ENCODE measurements at places on chromosomes 12 and 14.

- no peak for DNase-seq
Observed at GRCh38 chr12:121787063-121788025, 6.1 kb downstream of the RHOF start.

DNA sequence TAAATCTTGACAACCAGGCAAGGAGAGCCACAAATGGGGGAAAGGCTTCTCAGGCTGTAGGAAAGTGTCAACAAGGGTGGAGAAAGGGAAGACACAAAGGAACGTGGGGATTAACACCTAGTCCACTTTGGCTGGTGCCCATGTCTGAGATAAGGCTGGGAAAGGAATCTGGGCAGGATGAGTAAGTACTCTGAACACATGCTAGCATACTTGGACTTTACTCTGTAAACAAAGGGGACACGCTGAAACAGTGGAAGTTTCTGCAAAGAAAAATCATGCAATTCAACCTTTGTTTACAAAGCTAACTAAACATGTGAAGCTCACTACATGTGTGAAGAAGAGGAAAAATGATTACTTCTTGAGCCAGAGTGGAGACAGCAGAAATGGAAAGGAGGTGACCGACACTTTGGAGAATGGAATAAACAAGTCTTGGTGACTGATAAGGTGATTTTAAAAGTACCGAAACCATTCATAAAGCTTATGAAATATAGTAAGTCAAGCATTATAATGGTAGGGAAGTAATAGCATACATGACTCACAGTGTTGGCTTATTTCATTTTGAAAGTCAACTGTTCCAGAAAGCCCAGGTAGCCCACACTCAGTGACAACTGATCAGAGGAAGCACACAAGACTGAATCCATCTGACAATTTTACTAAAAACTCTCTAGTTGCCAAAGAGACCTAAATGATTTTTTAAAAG is 13.2 kb downstream of the CPNE8 start:
- no peak for DNase-seq

DNA sequence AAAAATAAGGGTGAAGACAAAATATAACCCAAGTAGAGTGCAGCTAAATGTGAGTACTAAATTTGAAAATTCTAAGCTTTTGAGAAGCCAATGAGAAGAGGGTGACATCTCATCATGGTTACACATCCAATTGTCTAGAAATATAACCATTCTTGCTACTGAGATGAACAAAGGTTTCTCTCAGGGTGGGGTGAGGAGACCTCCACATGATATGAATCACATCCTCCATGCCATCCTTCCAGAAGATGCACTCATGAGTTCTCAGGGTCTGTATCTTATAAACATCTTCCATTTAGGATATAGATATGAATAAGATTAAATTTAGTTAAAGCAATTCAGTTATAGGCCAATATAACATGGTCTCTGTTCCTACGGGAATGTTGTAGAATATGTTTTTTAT is 38.9 kb upstream of the E2F7 start:
- no peak for DNase-seq

GRCh38 chr12:56683-57346 is 9.8 kb upstream of the IQSEC3 start:
- DNase-seq: peak; percentile 1

DNA sequence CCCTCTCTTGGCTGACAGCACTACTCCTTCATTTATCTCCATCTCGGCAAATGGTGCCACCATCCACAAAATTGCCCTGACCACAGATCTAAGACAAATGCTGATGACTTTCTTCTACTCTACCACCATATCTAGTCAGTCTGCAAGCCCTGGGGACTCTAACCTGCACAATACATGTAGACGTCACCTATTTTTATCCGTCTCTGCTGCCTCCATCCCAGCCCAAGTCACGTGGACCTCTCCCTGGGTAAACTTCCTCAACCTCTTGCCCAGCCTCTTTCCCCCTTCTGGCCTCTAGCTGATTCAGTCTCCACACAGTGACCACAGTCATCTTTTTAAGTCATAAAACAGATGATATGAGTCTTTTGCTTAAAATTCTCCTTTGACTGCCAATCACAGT is 1203.0 kb downstream of the AACS start:
- no peak for DNase-seq

DNA sequence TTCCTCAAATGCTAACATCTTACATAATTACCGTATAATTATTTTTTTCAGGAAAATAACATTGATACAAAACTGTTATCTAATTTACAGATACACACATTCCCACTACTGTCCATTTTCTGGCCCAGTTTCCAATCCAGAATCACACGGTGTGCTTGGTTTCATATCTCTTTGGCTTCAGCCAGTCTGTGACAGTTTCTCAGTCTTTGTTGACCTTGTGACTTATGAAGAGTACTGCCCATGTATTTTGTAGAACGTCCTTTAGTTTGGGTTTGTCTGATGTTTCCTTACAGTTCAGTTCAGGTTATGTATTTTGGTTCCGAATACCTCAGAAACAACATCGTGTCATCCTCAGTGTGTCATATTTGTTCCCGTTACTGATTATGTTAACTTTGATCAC is 16.2 kb downstream of the RXYLT1 start:
- DNase-seq: no peak

GRCh38 chr12:83067981-83068380 is 381.3 kb downstream of the TMTC2 start:
- no peak for DNase-seq

GRCh38 chr14:100903672-100904185 is at the start of gene RTL1:
RTL1 (minus strand) TSS chr14:100903722; CDS start chr14:100884788, 18,934 bp downstream.
- no peak for DNase-seq

All from GM03348 (cell line).